ENCODE measurements at places on chromosomes 4 and X.

DNA sequence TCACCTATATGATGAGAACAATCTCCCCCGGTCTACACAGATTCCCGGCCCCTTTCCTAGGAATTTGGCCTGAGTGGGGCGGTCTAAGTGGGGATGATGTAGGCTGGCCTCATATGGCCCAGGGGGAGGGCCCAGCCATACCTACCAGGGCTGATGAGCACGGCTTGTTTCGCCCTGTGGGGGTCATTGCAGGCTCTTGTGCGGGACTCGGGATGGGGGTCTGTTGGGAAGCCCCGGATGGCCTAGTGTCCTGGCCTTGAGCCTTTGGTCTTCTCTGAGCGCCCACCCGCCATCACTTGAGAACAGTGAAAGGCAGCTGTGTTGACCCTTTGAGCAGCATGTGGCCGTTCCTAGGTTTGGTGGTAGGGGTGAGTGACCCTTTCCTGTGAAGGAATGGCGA is 4.8 kb upstream of the CTAG2 start:
- DNase-seq, result no peak

DNA sequence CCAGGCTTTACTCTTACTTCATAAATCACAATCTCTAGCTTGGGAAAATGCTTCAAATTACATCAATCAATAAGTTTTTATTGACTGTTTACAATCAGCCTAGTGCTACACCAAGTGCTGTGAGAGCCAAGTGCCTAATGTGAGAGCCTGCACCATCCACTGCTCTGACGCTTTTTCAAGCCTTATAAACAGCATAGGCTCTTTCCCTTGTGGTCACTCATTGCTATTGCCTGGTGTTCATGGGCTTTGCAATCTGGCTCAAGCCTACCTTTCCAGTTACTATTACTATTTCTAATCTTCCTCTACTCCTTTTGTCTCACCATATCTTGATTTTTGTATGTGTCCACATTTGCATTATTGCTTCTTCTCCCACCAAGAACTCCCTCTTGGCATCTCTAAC is 77.0 kb downstream of the REELD1 start:
- DNase-seq, result no peak

- no peak for DNase-seq
Observed at GRCh38 chr4:62816566-62816965, 1592.7 kb downstream of the TECRL start.

- peak; percentile 8 for DNase-seq
Observed at GRCh38 chr4:183182873-183183725, 84.0 kb downstream of the WWC2 start.

DNA sequence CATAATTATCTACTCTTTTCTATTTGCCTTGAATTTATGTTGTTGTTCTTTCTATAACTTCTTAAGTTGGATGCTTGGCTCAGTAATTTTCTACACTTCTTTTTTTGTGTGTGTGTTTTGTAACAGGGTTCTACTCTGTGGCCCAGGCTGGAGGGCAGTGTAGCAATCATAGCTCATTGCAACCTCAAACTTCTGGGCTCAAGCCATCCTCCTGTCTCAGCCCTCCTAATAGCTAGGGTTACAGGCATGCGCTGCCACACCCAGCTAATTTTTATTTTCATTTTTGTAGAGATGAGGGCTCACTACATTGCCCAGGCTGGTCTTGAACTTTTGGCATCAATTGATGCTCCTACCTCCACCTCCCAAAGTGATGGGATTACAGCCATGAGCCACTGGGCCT is 20.7 kb upstream of the UCHL1 start:
- DNase-seq, result no peak

- DNase-seq, result no peak
Observed at GRCh38 chr4:97003715-97004114, 1139.6 kb downstream of the STPG2 start.

DNA sequence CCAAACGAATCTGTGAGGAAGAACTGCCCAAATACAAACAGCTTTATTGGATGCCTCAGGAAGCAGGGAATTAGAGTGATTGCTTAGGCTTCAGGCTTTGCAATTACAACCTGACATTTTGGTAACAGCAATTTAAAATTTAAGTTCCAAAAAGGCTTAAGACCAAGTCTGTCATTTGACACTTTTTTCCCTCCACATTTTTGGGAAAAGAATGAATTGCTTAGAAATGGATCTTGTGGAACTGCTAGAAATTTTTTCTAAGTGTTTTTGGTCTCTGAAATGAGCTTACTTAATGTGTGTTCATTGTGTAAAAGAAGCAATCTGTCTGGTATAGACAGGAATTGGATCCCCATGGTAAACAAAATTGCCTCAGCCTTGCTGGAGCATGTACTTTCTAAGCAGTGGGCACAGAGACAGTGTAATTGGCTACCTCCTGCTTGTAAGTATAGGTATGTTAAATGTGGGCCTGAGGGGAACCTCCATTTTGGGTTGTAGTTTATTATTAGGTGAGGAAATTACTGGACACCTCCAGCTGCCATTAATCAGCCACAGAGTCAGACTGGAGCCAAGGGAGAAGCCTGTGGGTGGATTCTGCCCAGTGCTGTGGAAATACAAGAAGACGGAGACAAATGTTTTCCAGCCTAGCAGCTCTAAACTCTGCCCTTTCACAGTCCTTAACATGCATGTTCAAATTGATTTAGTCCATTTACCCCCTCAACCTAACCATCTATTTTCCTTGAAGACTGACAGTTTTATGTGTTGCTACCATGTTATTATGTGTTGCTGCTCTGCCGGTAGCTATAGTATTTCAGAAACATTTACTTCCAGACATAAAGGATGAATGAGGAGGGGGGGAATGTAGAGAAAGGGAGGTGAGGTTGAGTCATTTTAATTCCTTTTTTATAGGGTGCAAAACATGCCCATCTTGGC is 473.0 kb downstream of the SPRY1 start:
- no peak for DNase-seq

- no peak for DNase-seq
Observed at GRCh38 chr4:188043154-188043553, 47.6 kb downstream of the ZFP42 start.

GRCh38 chrX:2474963-2475726 is 25.6 kb downstream of the DHRSX start:
- DNase-seq, result no peak

DNA sequence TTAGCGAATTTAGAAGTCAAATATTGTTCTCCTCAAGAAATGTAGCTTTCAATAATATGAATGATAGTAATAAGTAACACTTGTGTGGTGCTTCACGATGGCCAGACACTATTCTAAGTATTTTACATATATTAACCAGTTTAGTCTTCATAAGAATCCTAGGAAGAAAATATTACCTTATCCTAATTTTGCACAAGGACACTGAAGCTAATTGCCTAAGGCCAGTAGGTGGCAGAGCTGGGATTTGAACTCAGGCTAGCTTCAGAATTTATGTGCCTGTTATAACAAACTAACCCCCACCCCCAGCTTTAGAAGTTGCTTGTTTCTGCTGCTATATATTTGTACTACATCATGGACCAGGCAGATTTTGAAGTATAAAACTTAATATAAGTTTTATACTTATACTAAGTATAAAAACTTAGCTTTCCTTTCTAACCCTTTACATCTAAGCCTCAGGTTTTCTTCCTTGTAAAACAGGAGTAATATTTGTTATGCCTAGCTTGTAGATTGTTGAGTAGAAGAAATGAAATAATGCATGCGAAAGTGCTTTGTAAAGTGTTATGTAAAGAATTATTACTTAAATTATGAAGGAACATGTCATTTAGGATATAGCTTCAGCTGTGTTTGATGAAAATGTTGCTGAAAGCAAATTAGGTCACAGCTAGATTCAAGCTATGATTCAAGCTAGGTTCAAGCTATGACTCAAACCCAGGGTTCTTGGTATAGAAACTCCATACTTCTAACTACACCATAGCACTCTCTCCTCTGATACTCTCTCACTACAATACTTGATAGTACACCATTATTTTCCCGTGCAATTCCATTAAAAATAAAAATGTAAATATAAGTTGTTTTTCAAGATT is 4.2 kb upstream of the CDS1 start:
- DNase-seq, result no peak

DNA sequence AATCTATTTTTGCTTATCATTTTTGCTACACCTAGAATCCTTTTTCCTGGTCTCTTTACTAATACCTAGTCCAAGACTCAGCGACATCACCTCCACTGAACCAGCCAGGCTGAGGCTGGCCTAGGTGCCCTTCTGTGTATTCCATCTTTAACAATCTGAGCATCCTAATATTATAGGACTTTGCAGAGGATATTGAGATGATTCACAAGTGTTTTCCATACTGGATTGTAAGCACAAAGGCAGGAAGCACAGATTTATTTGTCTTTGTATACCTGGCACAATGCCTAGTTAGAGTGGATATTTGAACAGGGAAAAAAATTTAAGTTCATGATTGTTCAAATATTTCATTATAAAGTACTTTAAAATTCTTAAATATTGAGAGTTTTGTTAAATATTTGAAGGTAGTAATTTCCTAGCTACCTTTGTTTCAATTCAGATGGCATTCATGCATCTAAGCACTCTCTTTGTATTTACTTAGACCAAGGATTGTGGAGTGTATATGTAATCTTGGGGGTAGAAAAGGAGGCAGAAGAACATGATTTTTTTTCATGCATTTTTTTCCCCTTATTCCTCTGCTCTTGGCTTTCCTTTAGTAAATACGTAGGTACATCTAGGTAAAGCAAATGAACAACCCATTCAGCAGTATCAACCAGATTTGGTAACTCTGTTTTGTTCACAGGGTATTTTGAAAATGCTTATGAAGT is 18.4 kb downstream of the SMARCA5 start:
- no peak for DNase-seq

- no peak for DNase-seq
Observed at GRCh38 chr4:145486603-145487002, 5.0 kb downstream of the SMAD1 start.

DNA sequence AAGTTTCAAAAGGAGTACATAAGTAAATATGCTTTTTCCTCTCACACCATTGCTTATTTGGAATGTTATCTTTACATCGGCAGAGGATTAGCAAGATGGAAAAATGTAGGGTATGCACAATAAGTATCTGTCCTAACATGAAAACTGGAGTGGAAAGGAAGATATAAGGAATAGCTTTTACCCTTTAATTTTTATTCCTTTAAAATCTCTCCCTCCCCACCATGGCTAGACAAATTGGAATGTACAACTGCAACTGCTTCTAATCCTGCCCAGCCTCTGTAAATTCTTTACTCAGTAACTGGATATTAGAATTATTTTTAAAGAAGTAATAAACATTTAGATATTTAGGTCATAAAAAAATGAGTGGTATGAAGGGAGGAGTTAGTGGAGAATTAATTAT is 171.5 kb downstream of the PCDH18 start:
- no peak for DNase-seq

- no peak for DNase-seq
Observed at GRCh38 chr4:94221916-94222315, 14.3 kb downstream of the SMARCAD1 start.

GRCh38 chrX:2548711-2549423 is 48.1 kb upstream of the DHRSX start:
- DNase-seq, result no peak

DNA sequence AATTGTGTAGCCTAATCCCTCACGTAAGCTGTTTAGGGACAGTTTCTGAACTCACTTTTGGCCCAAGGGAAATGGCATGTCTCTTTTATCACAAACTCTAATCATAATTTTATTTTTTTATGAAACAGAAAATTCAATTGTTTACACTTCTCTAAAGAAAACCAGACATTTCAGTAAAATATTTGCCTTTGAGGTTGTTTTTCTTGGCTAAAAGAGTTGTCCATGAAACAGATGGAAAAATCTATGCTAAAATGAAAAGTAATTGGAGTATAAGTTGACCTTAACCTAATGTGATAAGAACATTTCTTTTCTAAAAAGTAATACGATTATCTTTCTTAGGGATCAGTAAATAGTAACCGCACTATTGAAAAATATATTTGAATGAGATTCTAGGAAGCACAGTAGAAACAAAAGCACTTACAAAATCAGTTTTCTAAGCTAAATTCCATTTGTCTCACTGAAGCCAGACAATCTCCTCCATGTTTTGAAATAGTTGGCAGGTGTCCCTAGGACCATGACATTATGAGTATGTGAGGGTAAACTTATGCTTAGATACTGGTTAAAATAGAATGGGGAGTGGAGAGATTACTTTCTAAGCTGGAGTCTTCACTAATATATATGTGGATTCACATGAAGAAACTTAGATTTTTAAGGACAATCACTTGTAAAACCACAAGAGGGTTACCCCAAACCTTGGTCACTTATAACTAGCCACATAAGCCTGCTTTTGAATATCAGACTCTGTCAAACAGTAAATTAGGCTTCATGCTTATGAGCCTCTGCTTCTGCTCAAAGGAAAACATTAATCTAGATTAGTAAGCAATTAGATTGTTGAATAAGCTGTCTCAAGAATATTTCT is 20.1 kb upstream of the TET2 start:
- DNase-seq, result no peak

- no peak for DNase-seq
Observed at GRCh38 chrX:39156051-39156450, 354.8 kb downstream of the MID1IP1 start.
